NCI-H82 (cell line): ENCODE measurements at places on chromosomes 4 and X.

GRCh38 chr4:84782517-84782916 lies 184.0 kb downstream of the WDFY3 start:
- DNase-seq = no peak

DNA sequence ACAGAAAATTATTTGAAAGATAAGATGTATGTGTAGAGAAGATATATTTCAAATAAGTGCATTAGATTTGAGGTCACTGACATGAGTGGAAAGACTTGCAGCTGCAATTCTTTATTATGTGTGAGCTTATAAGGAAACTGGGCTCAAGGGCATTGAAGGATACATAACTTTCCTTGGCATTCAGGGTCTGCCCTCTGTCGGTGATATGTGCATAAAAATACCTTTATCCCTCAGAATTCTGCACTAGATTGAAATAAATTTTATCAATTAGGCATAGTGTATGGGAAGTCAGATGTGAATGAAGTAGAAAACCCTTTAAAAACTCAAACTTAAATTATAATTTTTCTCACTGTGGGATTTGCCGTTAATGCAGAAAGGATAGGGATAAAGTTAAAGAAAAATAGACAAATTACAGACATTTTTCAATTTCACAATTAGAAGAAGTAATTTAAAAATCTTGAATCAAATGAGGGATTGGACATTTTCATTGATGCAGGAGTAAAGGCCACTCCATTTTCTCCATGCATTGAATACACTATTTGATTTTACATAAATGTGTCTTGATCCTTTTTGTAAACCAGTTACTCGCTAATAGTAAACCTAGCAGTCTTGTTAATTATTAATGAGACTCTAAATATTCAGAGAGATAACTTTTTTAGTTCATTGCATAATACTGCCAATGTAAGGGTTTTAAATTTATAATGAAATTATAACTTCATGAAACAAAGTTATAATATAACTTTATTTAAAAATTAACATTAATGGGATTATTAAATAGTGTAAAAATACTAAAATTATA lies 21.0 kb upstream of the ETNPPL start:
- DNase-seq = no peak

DNA sequence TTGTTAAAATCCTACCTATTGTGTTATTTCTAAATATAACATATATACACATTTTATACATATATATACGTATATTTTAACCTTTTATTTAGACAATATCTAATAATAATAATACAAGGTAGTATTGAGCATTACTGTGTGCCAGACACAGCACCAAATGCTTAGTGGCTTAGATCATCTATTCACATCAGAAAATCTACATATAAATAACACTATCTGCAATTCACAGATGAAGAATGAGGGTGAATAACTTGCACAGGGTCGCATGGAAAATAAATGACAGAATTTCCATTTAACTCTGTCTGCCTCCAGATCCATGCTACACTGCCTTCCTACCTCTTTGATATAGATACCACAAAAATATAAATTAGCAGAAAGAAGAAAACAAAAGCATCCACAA lies 37.7 kb downstream of the SHROOM4 start:
- DNase-seq = no peak

DNA sequence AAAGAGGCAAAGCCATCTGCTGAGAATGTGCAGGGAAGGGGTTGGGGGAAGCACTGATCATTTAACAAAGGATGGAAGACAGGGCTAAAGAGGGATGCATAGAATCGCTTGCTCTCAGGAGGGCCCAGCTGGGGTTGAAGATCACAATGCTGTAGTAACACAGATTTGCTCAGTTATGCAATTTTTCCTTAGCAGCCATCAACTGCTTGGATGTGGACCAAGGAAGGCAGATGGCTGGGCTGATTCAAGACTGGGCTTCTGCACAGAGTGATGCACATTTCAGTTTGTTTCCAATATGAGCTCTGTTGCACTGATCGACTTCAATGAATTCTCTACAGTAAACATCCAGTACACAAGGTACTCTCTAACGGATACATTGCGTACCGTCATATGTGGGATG lies 127.8 kb upstream of the TBL1X start:
- DNase-seq = no peak

- peak; percentile 50 for DNase-seq
Measured at GRCh38 chr4:52037689-52038102, 403 bp downstream of the SGCB start.

GRCh38 chrX:2463973-2464676 lies 36.7 kb downstream of the DHRSX start:
- DNase-seq = no peak

- DNase-seq = no peak
Measured at GRCh38 chr4:12881945-12882584, 602.1 kb downstream of the RAB28 start.

- no peak for DNase-seq
Measured at GRCh38 chr4:189897667-189898066, 43.0 kb upstream of the FRG1 start.

- no peak for DNase-seq
Measured at GRCh38 chrX:68941385-68941952, 112.6 kb downstream of the EFNB1 start.

- DNase-seq = no peak
Measured at GRCh38 chr4:59689149-59689548, 1511.0 kb upstream of the ADGRL3 start.

DNA sequence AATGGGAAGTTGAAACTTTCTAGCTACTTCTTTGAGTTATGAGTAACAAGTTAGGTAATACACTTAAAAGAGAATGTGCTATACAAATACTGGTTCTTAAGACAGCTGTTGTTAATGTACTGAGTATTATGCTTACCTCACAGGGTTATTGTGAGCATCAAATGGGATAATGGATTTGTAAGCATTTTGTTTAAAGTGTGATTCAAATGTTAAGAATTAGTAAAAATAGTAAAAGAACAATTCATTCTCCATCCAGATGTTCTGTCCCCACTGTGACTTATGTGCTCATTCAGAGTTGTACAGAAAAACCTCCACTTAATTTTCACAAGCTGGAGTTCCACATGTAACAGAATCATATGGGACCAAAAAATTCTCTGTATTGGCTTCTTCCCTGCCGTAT lies 63.6 kb downstream of the AR start:
- no peak for DNase-seq

GRCh38 chr4:48603366-48604003 lies 113.4 kb downstream of the ZAR1 start:
- no peak for DNase-seq

GRCh38 chr4:76486588-76487276 lies 51.7 kb downstream of the SHROOM3 start:
- DNase-seq = no peak

DNA sequence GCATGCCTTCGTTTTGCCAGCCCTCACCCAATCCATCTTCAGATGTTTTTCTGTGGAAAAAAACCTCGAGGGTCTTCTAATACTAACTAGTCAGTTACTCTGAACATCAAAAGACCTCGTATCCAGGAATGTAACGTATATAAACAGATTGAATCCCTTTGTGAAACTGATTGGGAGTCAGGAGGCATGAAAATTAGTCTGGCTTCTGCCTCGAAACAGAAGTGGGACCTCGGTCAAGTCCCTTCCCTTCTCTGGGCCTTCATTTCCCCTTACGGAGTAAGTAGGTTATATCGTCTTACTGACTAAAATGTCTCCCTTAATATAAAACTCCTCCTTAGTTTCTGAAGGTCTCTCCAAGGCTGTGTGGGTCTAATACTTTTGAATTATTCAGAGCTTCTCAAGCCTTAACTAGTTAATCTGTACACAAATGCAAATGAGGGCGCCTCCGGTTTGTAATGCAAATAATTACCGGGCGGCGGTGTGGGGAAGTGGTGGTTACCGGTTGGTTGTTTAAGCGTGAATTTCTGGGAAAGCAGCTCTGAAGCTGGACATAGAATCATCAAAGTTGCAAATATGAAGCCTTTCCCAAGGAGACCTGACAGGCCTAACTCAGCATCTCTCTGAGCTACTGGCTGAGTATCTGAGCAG lies 11.4 kb upstream of the NKRF start:
- DNase-seq = no peak

- no peak for DNase-seq
Measured at GRCh38 chr4:188701952-188702351, 562.7 kb downstream of the TRIML1 start.

DNA sequence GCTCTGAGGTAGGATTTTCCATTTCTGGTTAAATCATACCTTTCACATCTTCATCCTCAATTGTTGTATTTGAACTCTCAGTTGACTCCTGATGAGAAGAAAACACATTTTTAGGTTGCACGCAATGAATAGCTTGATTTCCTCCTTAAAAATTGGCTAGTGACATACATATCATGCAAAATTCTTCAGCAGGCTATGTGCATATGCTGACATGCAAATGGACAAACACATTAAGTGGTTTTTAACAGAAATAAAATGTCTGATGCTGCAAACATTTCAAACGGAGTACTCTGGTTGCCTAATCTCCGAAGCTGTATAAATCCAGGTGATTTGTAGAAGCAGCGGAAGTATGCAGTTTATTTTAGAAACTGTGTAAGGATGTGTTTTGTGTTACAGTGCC lies 261.1 kb downstream of the CAMK2D start:
- no peak for DNase-seq

- peak; percentile 4 for DNase-seq
Measured at GRCh38 chrX:150698981-150699380, 5.8 kb downstream of the MTMR1 start.

GRCh38 chr4:82423245-82424054 lies 6.8 kb downstream of the HNRNPDL start:
- peak; percentile 42 for DNase-seq

DNA sequence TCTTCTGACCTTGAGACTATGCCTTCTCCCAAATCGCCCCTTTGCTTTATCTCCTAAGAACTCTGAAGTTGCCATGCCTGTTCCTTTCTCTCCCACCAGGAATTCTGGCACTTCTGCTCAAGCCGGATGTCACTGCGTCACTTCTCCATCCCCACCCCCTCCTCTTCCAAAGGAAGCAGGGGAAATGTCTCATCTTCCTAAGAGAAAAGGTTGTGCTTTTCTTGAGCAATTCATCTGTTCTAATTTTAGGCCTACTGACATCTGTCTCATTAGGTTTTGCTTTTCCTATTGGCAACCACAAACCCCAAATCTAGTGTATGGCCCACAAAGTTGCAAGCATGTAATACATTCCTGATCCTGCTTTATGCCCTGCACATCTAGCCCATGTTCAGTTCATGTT lies 163.1 kb upstream of the PLAC1 start:
- DNase-seq = peak; percentile 70

DNA sequence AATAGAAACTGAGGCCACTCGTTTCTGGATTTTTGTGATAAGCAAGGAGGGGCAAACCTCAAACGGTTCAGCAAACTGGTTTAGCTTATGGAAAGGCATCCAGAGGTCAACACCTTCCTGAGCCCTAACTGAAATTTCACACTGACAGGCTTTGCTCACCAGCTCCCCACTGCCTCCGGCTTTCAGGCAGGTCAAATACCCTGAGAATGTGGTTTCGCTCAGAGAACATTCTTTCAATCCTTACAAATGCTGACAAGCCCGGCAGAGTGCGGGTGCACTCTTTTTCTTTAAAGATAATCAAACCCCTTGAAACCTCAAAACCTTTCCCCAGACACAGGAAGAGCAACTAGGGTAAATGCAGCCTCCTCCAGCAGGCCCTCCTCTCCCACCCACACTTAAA lies 41.5 kb downstream of the CD40LG start:
- DNase-seq = no peak

- DNase-seq = no peak
Measured at GRCh38 chrX:48711162-48711928, 14.8 kb downstream of the SUV39H1 start.

GRCh38 chr4:142861351-142861750 lies 15.2 kb upstream of the INPP4B start:
- DNase-seq = no peak

DNA sequence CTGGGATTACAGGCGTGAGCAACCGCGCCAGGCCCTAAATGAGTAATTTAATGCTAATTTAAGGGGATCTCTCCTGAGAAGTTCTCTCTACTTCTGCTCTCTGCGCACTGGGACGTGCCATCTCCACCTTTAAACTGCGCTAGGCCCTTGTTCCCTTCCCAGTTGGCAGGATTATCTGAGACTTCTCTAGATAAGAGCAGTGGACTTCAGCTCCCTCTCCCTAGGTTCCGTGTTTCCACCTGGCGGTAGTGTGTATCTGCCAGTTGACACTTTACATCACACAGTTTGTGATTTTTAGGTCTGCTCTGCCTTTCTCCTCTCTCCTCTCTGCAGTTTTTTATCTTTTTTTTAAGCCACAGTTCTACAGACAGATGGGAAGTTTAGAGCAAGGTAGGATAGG lies 40.2 kb downstream of the ARHGAP10 start:
- DNase-seq = peak; percentile 52

GRCh38 chrX:123263747-123264146 lies 79.7 kb downstream of the GRIA3 start:
- peak; percentile 85 for DNase-seq

DNA sequence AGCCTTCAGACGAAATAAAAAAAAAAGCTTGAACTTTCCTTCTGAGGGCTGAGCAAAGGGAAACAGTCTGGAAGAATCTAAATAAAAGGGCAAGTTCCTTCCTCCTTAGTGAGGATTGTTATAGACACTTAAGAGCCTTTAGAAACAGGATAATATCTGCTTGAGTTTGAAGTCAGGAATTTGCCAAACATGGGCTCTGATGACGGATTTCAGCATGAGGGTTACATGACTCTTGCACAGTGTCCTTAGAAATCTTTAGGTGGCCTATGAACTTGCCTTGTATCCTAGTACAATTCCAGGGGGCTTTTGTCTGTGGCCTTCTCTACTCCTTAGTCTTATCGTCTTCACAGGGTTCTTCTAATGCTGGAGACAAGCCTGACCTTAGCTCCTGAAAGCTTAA lies 94.1 kb downstream of the RLIM start:
- no peak for DNase-seq

GRCh38 chr4:184447664-184448063 lies 26.7 kb downstream of the IRF2 start:
- no peak for DNase-seq

DNA sequence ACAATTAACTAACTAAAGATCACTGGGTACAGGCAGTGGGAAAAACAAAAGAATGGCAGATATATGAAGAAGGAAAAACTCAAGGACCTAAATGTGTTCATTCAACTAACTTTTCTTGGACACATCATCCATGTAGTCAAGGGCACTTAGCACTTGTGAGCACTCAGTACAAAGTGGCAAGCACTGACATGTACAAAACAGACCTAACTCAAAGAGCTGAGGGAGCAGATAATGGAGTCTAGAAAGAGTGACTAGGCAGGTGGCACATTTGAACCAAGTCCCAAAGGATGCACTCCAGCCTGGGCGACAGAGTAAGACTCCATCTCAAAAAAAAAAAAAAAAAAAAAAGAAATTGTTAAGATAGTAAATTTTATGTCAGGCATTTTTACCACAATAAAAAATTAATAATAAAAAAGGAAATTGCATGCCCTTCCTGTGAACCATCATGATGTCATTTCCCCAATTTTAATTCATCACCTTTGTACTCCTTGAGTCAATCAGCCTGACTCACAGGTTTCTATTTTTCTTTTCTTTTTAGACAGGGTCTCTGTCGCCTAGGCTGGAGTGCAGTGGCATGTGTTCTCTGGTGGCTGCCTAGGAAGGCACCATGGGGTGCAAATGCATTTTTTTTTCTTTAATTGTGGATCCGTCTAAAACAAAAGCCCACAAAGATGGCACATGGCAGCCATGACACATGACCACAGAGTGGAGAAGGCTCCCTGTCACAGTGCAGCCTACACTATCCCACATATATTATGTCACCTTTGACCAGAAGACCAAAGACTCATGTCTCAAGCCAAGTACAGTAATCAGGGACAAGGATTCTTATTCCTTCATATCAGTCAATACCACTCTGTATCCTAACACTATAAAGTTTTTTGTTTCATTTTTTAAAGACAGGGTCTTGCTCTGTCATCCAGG lies 91.9 kb downstream of the CHST7 start:
- no peak for DNase-seq
